NCI-H1436 (cell line): ENCODE measurements at places on chromosomes 11 and 22.

DNA sequence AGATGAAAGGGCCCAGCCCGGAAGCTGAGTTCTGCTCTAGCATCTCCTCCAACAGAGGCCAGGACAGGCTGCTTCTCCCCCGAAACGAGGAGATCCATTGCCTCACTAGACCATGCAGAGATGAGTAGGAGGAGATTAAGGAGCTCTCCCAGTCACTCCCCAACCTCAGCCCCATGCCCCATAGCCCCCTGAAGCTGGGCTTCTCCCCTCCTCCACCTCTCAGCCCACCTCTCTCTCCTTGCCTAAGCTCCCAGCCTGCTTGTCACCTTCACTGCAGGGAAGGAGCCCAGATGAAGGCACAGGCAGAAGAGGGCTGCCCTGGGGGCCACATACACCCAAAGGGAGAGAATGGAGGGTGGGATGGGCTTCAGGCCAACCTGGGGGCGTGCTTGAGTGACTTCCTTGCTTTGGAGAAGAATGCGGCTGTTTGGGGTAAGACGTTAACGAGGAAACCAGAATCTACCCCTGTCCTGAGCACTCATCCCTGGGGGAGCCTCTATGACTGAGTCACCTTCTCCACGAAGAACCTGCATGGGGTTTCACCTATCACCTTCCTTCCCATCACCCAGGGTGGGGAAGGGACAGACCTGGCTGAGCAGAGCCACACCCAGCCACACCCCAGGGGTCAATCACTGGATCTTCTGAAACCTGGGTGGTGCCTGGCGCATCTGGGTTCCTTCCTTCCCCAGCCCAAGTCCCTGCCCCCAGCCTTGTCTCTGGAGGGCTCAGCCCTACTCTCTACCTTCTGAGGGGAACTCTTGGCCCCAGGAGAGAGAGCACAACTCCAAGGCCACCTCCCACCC is 11.6 kb upstream of the GNAZ start:
- no peak for DNase-seq

DNA sequence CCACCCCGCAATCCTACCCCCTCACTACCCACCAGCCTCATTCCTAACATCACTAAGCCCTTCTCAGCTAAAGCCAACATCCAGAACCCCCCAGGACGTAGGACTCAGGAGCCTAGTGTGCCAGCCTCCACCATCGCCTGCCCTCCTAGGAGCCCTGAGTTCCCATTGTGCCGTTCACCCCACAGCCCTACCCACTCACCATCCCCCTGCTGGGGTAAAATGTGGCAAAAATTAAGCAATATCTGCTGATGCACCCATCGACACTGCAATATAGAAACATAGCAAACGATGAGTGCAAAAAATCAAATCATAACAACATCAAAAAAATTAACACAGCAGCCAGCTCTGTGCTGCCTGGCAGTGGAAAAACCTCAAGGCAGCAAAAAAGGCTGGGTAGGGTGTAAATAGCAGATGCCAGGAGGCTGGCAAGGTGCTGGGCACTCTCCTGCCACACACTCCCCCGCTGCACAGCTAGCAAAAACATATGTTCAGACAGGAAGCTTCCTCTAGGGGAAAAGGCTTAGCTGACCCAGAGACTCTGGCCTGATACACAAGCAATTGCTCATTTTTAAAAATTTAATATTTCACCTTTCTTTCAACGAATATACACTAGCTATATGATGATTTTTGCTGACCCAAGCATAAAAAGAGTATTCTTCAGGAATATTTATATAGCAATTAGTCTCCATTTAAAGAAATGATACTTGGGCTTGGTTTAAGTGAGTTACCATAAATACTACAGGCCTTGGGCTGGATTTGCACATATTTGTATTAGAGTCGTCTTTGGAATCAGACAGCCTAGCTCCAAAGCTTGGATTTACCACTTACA is 33.8 kb downstream of the PRDM10 start:
- no peak for DNase-seq

DNA sequence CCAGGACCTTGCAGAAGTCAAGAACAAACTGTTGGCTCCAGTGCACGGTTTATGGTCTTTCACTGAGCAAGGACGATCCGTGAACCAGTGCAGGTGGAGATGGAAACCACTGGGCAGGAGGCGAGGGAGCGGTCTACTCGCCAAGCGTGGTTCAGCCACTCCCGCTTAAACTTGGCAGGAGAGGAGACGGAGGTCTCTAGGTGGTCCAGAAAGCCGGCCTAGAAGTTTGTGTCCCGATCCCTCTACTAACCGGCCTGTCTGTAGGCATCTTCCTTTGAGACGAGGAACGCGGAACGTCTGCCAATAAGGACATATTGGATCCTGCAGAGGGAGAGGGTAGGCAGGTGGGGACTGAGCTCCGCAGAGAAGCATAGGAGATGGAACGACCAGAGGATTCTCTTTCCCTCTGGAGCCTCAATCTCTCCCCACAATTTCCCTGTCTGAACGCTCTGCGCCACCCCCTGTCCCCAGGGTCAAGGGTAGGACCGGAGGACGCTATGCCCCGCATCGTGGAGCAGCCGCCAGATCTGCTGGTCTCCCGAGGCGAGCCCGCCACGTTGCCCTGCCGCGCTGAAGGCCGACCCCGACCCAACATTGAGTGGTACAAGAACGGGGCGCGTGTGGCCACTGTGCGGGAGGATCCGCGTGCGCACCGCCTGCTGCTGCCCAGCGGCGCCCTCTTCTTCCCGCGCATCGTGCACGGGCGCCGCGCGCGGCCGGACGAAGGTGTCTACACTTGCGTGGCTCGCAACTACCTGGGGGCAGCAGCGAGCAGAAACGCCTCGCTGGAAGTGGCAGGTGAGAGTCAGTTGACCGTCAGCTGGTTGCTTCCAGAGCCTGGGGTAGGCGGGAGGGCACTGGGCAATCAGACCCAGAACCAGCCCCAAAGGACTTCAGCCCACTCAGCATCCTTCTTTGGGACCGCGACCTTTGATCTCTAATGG is 3.4 kb downstream of the ROBO3 start:
- DNase-seq = no peak

DNA sequence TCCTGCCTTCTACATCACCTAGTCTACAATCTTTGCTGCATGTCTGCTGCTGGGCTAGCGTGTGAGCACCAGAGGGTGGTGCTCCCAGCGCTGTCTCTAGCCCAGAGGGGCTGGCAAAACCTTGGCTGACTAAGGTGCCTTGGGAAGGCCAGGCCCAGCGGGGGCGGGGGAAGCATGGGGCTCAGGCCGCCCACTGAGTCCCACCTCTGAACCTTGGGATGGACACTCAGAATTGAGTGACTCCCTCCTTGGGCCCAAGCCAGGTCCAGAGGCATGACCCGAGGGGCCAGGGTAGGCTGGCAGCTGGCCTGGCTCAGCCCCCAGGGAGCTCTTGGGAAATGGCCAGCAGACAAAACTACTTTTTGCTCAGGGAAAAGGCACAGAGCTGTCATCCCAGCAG is 7.6 kb upstream of the GAL3ST1 start:
- DNase-seq = no peak

- DNase-seq = no peak
These were observed 56.4 kb upstream of the LMO1 start for GRCh38 chr11:8320076-8320475.

DNA sequence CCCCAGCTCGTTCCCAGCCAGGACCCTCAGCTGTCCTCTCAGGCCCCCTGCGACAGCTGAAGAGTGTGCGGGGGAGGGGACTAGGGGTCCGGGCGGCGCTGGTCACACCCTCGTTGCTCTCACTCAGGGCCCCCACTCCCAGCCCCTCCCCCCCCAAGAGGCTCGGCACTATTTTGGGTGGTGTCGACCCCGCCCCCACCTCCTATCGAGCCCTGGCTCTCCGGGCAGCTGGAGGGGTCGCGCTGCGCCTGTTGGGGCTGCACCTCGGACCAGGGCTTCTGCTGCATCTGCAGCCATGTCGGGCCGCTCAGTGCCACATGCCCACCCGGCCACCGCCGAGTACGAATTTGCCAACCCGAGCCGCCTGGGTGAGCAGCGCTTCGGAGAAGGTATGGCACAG is at the start of gene HSPB2:
Gene HSPB2 (plus strand): TSS at position 200 of the 400 bp plus-strand sequence. CDS start 96 bp downstream, at position 296.
- DNase-seq = no peak

DNA sequence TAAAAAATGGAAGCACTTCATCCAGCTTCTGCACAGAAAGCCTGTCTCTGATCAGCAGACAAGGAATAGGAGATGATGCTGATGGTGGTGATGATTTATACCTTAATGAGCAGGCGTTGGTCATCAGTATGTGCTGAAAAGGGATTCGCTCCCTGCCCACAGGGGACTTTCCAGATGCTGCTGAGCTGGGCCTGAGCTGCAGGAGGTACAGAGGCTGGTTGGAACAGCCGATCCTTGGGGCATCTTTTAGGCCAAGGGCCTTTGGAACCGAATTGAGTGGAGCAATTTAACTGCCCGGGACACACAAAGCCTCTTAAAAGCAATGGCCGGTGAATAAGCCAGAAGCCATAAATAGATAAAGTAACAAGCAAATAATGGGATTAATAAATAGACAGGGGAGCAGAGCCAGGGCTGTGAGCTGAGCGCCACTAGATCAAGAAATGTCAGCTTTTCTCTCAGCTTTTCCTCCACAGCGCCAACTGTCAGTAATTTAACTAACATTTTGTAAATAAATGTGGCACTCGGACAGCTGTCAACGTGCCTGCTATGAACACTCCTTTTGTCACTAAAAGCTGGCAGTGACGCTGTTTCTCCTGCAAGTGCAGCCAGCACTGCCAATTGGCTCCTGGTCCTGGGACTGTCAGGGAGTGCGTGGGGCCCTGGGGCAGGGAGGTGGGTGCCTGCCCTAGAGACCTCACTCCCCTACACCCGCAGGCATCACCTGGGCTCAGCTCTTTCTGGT is 562.3 kb downstream of the NTM start:
- no peak for DNase-seq

- DNase-seq = no peak
These were observed 15.5 kb downstream of the FGF3 start for GRCh38 chr11:69803604-69804218.

GRCh38 chr11:6705905-6706535 is 22.9 kb upstream of the MRPL17 start:
- peak; percentile 40 for DNase-seq

GRCh38 chr11:104997288-104997687 is 25.7 kb downstream of the CASP5 start:
- DNase-seq = no peak

- no peak for DNase-seq
These were observed 26.3 kb upstream of the MTCH2 start for GRCh38 chr11:47668665-47669064.

GRCh38 chr11:128260398-128260797 is 327.0 kb downstream of the ETS1 start:
- no peak for DNase-seq

GRCh38 chr11:7509966-7510365 is 3.8 kb upstream of the PPFIBP2 start:
- DNase-seq = no peak

DNA sequence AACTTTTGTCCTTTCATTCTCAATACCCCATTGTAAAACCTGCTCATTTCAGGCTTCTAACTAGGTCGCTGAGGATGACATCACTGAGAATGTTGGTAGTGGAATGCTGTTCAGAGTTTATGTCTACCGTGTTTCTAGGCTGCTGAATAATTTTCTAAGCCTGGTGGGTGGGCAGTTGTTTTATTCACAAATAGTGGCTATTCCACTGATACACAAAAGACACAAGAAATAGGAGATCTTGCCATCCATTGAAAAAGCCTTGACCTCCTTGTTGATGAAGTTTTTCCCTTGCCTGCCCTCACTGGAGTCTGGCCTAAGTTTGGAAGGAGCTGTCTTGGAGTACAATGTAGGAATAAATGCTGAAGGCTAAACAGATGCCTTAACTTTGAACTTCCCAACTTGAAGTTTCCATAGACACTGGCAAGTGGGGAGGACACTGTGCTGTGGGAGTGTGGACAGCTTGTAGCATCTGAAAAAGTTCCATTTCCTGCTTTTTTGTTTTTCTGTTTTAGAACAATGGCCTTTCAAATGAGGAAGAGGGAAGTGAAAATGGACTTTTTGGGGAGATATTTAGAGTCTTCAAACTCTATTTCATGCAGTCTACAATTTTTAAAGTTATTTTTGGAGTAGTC is 59.2 kb downstream of the TRIM44 start:
- no peak for DNase-seq

- DNase-seq = no peak
These were observed 240.5 kb upstream of the CCDC179 start for GRCh38 chr11:23100726-23101125.

DNA sequence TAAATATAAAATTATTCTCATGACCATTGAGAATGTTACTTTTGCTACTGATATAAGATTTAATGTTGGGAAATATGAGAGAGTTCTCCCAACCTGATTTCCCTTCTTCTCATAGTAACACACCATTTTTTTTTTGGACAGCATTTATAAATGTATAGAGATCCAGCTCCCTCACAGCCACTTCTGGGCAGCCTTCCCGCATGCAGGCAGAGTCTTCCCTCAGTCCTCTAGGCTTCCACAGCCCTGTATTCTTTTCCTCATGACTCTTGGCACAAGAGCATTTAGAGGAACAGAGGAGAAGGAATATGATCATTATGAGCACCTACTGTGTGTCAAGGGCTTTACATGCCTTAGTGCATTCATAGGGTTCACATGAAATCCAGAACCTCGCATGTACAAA is 9.0 kb downstream of the DTX4 start:
- DNase-seq = no peak

GRCh38 chr11:15745266-15745665 is 611.1 kb downstream of the SOX6 start:
- no peak for DNase-seq

- DNase-seq = no peak
These were observed 25.9 kb upstream of the MMP13 start for GRCh38 chr11:102981324-102981910.

- DNase-seq = no peak
These were observed 727.6 kb downstream of the METTL15 start for GRCh38 chr11:28835790-28836189.

DNA sequence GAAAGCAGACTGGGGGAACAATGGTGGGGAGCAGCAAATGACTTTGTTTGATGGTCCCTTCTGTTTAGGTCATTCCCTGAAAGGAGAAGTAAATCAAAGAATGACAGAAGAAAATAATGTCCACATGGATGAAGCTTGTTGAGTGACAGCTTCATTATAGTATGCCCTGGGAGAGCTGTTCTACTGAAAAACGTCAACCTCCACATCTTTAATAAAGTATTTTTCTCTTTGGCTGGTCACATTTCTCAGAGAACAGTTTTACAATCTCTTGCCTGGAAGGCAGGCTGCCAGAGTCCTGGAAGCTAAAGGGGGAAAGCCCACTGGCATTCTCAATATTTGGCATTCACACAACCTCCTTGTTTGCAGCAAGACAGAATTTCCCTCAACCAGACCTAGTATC is 287.9 kb downstream of the SWAP70 start:
- DNase-seq = no peak

DNA sequence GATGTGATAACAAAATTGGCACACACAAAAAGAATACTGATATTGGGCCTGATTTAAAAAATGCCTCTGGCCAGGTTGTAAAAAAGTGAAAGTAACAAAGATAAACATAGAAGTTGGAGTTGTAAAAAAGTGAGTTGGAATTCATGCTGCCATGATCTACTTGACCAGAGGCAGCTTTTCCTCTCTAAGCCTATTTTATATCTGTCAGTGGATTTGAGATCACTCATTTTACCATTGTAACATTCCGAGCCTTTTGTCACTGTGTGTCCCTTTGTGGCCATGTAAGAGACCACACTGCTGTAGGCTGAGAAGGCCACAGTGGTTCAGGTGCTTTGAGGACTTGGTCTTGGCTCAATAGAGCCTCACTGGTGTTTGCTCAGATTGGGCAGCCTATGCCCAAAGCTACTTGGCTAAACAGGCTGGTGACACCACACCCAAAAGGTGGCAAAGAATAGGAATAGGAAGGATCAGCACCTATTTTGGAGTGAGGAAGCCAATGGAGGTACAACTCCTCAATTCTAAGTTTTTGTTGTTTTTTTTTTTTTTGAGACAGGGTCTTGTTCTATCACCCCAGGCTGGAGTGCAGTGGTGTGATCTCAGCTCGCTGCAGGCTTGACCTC is 7.1 kb downstream of the FEN1 start:
- no peak for DNase-seq

GRCh38 chr11:130526846-130527245 is 78.4 kb downstream of the ADAMTS15 start:
- DNase-seq = no peak
